ENCODE measurements at places on chromosomes 3 and 15. TPM values are rescaled to one million over a fixed set of nuclear protein-coding genes. Genes with fewer than 3 reads are reported as not detected.

- no peak for DNase-seq
Measured at GRCh38 chr3:122975924-122976293, 51.7 kb downstream of the SEMA5B start.

GRCh38 chr3:186643493-186643892, 3.3 kb downstream of the FETUB start:
- no peak for DNase-seq

- no peak for DNase-seq
Measured at GRCh38 chr3:172680684-172681083, 30.2 kb downstream of the NCEH1 start.

GRCh38 chr3:102512734-102513504, 78.1 kb downstream of the ZPLD1 start:
- DNase-seq = no peak

- DNase-seq = peak; percentile 22
Measured at GRCh38 chr3:139534455-139534812, 5.1 kb downstream of the RBP1 start.

GRCh38 chr15:45612790-45613415, 21.9 kb upstream of the SQOR start:
- no peak for DNase-seq

DNA sequence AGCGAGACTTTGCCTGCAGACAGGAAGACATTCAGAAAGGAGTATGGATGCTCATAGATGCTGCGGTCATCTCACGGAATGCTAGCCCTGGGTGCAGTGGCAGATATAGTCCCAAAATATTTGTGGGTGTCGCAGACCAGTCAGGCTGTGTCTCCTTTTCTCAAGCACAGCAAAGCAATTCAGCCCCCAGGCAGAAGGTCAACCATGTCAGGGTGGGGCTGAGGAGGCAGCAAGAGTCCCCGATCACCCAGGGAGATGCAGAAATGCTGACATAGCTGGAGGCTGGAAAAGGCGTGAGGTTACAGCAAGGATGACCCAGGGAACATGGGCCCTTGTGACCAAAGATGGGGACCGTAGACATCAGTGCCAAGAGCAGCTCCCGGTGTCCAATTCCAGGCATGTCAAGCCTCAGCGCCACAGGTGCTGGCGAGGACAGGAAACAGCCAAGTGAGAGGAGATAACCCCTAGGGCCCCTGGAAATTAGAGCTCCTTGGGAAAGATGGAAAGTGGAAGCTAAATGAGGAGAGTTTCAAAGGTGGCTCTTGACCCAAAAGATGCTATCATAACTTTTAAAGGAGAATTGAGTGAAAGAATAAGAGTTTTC, 81.2 kb upstream of the ABHD17C start:
- DNase-seq = no peak

The PSTPIP1 gene
- total RNA-seq = not detected

The RASGRF1 gene
- total RNA-seq = 1.6 TPM

The CHDH gene
- 5.6 TPM for total RNA-seq

Data from G401 (cell line).